ENCODE measurements at places on chromosomes 4 and X.

DNA sequence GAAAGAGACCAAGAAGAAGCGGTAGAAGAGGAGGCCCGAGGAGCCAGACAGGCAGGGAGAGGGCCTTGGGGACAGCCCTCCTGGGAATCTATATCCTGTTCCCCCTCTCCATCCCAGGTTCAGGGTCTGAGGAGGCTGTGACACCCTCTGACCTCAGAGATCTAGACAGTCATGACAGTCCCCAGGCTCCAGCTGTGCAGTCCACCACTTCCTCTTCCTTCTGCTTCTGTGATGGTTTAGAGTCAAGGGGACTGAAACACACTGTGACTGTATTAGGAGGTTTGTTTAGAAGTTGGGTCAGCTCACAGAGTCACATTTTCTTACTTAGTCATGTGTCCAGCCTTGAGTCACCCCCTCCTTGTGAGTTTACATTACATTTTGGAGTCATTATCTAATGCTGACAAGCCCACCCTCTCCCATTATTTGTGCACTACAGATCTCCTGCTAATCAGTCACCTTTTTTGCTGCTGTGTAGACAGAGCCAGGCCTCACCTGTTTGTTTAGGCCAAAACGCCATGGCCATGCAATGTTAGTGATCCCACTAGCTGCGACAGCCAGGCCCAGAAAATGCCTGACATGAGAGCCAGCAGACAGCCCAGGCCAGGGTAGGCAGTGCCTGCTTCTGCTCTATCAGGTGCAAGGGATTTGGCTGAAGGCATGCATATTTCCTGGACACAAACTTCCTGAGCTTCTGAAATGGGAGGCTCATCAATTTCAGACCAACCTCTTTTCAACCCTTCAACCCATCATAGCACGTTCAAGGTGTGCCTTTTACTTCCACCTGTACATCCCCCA is 26.0 kb downstream of the MANBA start:
- DNase-seq, result no peak

DNA sequence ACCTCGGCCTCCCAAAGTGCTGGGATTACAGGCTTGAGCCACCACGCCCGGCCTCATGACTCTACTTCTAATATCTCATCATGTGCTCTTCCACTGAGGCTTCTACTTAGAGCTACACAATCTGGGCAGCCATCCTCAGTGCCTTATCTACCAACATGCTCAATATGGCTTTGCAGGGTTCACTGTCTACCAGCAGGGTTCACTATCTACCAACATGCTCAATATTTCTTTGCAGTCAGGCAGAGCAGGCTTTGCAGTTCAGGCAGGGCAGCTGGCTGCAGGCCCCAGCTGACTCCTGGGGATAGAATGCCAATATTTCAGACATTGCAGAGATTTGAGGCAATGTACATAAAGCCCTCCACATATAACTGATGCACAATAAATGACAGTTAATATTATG is 47.5 kb downstream of the PKD2 start:
- no peak for DNase-seq

DNA sequence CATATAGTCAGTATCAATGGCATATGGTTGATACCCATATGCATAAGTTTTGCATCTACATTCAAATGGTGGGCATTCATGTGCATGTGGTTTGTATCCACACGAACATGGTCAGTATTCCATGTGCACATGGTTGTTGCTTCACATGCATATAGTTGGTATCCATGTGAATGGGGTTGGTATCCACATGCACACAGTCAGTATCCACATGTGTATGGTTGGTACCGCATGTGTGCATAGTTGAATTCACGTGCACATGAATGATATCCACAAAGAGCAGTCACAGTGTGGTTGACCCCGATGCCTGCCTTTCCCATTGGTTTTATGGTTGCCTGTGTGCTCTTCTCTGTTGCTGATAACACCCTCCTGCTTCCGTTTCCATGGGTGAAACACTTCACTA is 427.9 kb downstream of the STIM2 start:
- DNase-seq, result no peak

GRCh38 chr4:165131247-165131832 is 18.7 kb upstream of the TMEM192 start:
- DNase-seq, result peak; percentile 74

DNA sequence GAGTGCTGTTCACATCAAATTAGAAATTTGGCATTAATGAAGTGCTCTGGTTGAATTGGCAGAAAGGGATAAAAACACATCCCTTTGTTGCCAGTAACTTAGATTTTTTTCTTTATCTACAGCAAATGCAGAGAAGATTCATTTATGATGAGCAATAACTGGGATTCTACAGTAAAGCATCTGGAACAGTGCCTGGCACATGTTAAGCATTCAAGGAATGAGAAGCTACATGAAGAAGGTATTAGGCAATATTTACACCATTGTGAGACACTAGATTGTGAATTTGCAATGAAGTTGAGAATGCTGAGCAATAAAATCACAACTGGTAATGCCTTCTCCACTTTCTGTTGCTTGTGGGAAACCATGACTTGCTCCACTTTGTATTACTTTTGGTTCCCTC is 33.5 kb downstream of the PCDH19 start:
- DNase-seq, result no peak

DNA sequence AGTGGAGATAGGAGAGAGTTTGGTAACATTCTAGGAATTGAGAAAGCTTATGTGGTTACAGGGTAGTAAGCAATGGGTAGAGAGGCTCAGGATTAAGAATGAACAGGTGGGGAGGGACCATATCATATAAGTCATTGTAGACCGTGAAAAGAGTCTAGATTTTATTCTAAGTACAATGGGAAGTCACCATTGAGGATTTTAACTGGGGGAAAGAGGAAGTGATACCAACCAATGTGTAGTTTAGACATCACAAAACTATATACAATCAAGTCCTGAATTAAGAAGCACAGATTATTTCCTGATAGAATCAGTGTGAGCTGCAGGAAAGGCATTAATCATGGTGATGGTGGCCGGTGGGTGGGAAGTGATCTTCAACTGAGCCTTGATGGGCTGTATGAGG is 178.3 kb upstream of the ZIC3 start:
- no peak for DNase-seq

- DNase-seq, result no peak
These were observed 9.9 kb upstream of the AKAP14 start for GRCh38 chrX:119885554-119886428.

GRCh38 chr4:48727666-48728459 is 52.2 kb downstream of the FRYL start:
- DNase-seq, result no peak

DNA sequence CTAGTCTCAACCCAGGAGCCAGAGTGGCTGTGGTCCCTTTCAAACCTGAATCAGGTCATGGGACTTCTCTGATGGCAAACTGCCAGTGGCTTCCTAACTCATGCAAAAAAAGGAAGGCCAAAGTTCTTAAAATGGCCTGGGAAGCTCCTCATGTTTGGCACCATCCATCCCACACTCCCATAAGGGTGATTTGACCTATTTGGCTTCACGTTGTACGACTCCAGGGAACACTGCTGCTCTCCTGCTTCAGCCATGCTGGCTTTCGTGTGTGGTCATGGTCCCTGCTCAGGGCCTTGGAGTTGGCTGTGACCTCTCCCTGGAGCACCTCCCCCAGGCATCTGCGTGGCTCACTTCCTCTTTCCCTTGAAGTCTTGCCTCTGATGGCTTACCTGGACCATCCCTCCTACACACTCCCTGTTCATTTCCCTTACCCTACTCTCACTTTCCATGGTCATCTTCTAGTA is 12.8 kb upstream of the TMSB4X start:
- DNase-seq, result no peak

- no peak for DNase-seq
These were observed 115.9 kb upstream of the TEX13D start for GRCh38 chrX:124216396-124217115.

DNA sequence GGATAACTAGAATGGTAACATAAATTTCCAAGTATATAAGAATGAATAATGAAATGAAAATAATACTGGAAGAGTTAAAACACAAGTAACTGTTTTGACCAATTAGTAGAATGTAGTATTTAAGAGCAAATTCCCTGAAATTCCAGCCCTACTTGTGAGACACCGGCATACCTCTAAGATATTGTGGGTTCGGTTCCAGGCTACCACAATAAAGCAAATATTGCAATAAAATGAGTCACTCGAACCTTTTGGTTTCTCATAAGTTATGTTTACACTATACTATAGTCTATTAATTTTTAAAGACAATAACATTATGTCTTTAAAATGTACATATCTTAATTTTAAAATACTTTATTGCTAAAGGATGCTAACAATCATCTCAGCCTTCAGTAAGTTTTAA is 15.2 kb upstream of the IQCM start:
- no peak for DNase-seq

DNA sequence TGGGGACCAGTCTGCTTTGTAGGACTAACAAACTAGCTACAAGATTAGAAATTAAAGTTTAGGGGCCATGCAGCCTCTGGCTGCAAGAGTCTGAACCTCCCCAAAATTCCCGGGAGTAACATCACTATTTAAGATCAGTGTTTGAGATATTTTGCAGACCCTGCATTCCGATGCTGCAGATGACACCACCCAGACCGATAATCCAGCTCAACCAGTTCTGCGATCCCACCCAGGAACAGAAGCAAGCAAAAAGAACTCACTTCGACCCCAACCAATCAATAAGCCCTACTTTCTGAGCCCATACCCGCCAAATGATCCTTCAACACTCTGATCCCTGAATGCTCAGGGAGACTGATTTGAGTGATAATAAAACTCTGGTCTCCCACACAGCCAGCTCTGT is 877.8 kb downstream of the FAT4 start:
- DNase-seq, result no peak
